Smooth muscle cell of trachea (primary cell): ENCODE measurements at places on chromosomes 7 and 10. TPM values are rescaled to one million over a fixed set of nuclear protein-coding genes. Genes with fewer than 3 reads are reported as not detected.

The GIMAP5 gene
- not detected in 2 replicates for total RNA-seq

The SLC26A5 gene
- not detected in 2 replicates for total RNA-seq

The SFMBT2 gene
- 1.7 and 5.2 TPM in 2 replicates for total RNA-seq

The RSPH10B gene
- total RNA-seq = 0.50 TPM in 1 of 2 replicates, not detected in the other

The LARP4B gene
- 27.5 and 28.5 TPM in 2 replicates for total RNA-seq

The SFTPA1 gene
- not detected in 2 replicates for total RNA-seq
